ENCODE measurements at places on chromosomes 5 and 9. TPM values are rescaled to one million over a fixed set of nuclear protein-coding genes. Genes with fewer than 3 reads are reported as not detected.

Gene PCDHGA7
- total RNA-seq: 0.91 TPM

Gene FOXE1
- 4.7 TPM for total RNA-seq

Gene TMEM250
- total RNA-seq: 27.8 TPM

Gene CDHR2
- total RNA-seq: not detected

DNA sequence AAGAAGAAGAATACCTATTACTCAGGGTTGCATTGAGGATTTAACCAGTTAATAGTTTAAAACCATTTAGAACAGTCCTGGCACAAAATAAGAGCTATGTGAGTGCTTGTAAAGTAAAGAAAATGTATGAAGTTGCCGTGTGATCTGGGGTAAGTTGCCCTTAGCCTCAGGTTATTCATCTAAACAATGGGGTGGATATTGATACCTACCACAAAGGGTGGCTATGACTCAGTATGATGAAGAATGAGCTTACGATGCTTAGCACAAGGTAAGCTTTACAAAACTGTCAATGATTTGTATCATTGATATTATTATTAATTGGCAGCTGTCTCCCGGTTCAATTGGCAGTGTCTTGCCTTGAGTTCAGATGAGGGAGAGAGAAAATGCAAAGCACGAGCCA lies 149.4 kb upstream of the PITX1 start:
- H3K36me3 ChIP-seq: no peaks in the 10 kb centered on the region
- H3K27me3 ChIP-seq: peaks cover 9% of the 10 kb centered on the region
- DNase-seq: no peak
- H3K4me1 ChIP-seq: peaks cover 6% of the 10 kb centered on the region
- no peak overlapping the region for H3K27ac ChIP-seq
- no peak overlapping the region for H3K4me3 ChIP-seq

- no peaks in the 10 kb centered on the region for H3K36me3 ChIP-seq
- H3K4me1 ChIP-seq: no peaks in the 10 kb centered on the region
- no peak for DNase-seq
- no peak overlapping the region for H3K4me3 ChIP-seq
- H3K27ac ChIP-seq: no peak overlapping the region
- H3K27me3 ChIP-seq: no peaks in the 10 kb centered on the region
Measured at GRCh38 chr9:79007701-79008483, 563.9 kb upstream of the TLE4 start.

Gene CNOT8
- total RNA-seq: 87.9 TPM

DNA sequence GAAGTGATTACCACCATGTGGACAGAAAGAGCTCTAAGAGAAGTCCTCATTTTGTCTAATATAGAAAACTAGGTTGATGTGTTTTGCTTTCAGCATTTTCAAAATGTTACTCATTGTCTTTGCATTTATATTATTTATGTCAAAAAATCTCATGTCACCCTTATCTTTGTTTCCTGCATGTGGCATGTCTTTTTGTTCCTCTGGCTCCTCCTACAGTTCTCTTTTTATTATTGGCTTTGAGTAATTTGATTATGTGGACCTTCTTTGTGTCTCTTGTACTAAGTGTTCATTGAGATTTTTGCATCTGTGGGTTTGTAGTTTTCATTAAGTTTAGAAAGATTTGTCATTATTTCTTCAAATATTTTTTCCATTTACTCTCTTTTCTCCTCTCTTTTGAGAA lies 58.8 kb downstream of the GNG10 start:
- H3K27me3 ChIP-seq: no peaks in the 10 kb centered on the region
- peaks cover 5% of the 10 kb centered on the region for H3K4me1 ChIP-seq
- no peak for DNase-seq
- H3K36me3 ChIP-seq: no peaks in the 10 kb centered on the region
- no peak overlapping the region for H3K4me3 ChIP-seq
- no peak overlapping the region for H3K27ac ChIP-seq

DNA sequence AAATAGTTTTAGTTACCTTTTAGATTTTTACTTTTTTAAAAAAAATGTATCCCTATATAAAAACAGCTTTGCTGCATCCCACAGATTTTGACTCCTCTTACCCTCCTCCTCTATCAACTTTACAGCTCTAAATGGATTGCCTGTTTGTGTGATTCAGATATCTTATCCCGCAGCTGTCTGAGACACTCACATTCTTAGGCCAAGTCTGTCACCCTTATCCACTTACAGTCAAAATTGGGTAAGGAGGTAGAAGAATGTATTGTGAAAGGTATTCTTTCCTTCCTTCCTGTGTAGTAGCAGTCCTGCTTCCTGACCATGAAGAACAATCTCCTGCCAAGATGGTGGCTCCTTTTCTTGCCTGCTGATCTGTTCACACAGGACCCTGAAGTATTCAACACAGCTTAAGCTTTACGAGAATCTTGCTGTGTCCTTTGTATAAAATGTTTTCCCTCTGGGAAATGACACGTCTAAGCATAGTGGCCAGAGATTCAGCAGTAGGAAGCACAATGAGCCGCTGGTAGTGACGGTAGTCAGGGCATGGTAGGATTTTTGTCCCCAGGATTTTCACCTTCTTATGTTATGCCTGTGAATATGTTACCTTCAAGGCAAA lies 67.7 kb upstream of the ST8SIA4 start:
- H3K4me3 ChIP-seq: no peak overlapping the region
- no peaks in the 10 kb centered on the region for H3K4me1 ChIP-seq
- H3K27me3 ChIP-seq: no peaks in the 10 kb centered on the region
- H3K27ac ChIP-seq: no peak overlapping the region

Gene GMCL2
- total RNA-seq: not detected

DNA sequence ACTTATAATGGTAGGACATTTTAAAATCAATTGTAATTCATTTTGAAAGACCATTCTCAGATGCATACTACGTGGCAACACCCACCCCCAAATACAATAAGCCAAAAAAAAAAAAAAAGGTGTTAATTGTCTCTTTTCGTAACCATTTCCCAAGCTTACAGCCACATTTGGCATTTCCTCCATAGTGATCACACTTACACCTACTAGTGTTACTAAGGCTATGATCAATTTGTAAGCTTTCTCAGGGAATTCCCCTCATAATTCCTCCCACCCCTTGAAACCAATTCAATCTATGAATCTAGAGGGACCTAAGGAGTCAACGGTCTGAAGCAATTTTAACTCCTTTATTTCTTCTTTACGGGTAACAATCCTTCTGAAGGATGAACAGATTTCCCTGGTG lies 40.1 kb downstream of the NR2F1 start:
- no peak overlapping the region for H3K27ac ChIP-seq
- DNase-seq: no peak
- no peak overlapping the region for H3K4me3 ChIP-seq
- no peaks in the 10 kb centered on the region for H3K36me3 ChIP-seq
- no peaks in the 10 kb centered on the region for H3K27me3 ChIP-seq
- H3K4me1 ChIP-seq: peaks cover 6% of the 10 kb centered on the region

GRCh38 chr9:109035684-109036423 lies 22.6 kb upstream of the CTNNAL1 start:
- H3K27ac ChIP-seq: peak overlapping the region; percentile 79
- DNase-seq: peak; percentile 61
- peaks cover 63% of the 10 kb centered on the region for H3K36me3 ChIP-seq
- no peak overlapping the region for H3K4me3 ChIP-seq
- H3K4me1 ChIP-seq: peaks cover 36% of the 10 kb centered on the region

DNA sequence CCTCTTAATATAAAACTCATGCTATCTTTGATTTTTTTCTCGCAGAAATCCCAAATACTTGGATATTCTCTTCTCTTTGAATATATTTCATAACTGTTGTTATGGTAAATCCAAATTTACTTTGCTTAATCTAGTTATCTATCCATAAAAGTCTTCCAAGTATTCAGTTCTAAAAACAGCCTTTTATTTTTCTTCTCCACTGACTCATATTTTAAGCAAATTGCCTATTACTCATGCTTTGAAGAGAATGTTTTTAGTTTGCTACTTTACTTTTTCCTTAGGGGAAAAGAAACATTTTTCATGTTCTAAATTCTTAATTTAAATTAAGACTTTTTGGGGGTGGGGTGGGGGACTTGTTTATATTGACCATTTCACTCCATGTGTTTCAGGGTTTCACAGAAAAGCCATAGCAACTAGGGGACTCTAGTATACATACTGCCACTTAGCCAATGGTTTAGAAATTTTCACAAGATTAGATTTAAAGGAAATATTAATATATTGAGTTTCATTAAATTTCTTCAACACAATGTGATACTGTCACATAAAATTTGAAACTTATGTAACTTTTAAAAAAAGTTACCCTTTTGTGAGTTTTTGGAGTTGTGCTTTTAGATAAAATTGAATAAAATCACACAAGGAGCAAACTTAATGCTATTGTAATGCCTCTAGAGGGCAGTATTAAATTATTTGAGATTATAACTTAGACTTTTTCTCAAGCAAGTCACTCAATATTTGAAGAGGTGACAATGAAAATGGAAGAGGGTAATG lies 545.8 kb upstream of the ARRDC3 start:
- no peaks in the 10 kb centered on the region for H3K4me1 ChIP-seq
- no peaks in the 10 kb centered on the region for H3K36me3 ChIP-seq
- no peak for DNase-seq
- no peak overlapping the region for H3K4me3 ChIP-seq

DNA sequence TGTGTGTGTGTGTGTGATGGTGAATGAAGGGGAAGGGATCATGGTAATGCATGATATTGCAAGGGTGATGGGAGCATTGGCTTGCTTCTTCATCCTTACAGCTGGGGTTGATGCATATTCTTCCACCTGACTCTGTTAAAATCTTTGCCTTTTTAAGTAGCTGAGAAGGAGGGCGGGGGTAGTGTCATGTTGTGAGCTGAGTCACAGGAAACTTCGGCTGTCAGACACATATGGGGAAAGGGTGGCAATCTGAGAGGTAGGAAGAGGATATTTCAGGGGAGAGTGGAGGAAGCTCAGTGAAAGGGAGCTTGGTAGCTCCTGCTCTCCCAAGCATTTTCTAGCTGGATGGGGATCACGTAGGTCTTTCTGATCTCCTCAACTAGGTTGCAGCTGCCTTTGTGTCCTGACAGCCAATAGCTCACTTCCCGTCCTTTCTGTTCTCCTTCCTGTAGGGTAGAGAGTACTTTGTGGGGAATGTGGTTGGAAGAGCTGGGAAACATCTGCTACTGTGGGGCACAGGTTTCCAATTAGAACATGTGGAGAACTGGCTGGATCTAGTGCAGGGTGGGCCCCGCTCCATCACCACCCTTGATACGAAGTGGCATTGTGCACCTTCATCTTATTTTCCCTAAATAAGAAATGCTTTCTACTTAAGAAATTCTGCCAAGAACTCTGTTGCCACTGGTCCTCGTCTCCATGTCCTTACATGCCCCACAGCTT lies 18.1 kb upstream of the CLK4 start:
- no peak overlapping the region for H3K4me3 ChIP-seq
- peaks cover 18% of the 10 kb centered on the region for H3K4me1 ChIP-seq
- DNase-seq: no peak
- H3K27me3 ChIP-seq: no peaks in the 10 kb centered on the region
- no peak overlapping the region for H3K27ac ChIP-seq

DNA sequence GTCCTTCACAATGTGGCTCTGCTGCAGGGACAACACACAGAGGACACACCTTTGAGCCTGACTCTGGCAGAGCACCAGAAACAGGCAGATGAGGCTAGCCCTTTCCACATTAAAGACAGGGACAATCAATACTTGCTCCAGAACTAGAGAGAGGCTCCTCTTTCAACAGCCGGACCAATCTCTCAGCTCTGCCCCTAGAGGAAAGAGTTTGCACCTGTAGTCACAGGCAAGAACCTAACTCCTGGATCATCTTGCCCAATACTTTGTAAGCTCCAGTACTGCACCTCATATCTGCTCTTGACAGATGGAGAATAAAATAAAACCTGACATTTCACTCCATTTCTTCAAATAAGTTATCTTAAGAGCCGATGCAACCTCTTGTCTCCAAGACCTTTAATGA lies 52.1 kb downstream of the EPB41L4A start:
- H3K4me1 ChIP-seq: no peaks in the 10 kb centered on the region
- H3K27me3 ChIP-seq: no peaks in the 10 kb centered on the region
- no peaks in the 10 kb centered on the region for H3K36me3 ChIP-seq

DNA sequence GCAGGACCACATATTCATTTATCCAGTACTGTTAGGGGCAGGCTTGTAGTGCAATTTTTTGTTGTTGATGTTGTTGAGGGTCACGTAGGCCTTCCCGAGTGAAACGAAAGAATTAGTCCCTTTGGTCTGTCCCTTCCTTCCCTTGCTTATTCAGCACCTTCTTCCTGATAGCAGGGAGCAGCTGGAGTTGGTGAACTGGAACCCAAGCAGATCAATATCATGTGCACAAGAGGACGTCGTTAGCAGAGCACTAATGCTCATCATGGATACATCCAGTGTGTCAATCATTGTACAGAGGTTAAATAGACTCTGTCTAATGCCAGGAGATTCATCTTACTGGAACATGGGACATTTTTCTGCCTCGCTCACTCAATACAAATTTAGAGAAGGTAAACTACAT lies 33.0 kb upstream of the MAP1B start:
- H3K4me1 ChIP-seq: no peaks in the 10 kb centered on the region
- H3K4me3 ChIP-seq: no peak overlapping the region
- no peaks in the 10 kb centered on the region for H3K27me3 ChIP-seq
- DNase-seq: no peak
- H3K27ac ChIP-seq: no peak overlapping the region

DNA sequence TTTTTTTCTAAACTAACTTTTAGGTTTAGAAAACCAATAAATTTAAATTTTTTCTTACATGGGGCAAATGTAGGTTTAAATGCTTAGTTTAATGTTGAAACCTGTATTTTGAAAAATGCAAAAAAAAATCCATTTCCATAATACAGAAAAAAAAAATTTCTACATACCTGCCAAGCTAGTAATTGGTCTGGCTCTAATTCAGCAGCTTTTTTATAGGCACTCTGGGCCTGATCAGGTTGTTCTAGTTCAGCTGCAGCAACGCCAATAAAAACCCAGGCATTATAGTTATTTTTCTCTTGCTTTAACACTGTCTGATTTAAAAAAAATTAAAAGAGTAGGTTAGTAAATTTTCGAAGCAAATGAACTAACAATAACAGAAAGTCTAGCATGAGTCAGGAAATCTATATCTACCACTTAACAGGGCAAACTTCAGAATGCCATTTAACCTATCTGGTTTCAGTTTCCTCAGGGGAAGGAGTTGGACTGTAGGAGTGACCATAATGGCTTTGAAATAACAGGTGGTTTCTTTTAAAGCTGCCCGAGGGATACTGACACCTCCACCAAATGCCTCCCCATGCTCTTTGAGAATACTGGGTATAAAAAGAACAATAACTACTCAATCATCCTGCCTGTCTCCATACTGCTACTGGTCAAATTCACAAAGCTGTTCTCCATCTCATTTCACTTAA lies 11.6 kb downstream of the SKIC3 start:
- H3K36me3 ChIP-seq: peaks cover 69% of the 10 kb centered on the region
- no peak for DNase-seq
- H3K27me3 ChIP-seq: no peaks in the 10 kb centered on the region
- H3K27ac ChIP-seq: no peak overlapping the region
- no peak overlapping the region for H3K4me3 ChIP-seq

Gene SMIM33
- not detected for total RNA-seq

DNA sequence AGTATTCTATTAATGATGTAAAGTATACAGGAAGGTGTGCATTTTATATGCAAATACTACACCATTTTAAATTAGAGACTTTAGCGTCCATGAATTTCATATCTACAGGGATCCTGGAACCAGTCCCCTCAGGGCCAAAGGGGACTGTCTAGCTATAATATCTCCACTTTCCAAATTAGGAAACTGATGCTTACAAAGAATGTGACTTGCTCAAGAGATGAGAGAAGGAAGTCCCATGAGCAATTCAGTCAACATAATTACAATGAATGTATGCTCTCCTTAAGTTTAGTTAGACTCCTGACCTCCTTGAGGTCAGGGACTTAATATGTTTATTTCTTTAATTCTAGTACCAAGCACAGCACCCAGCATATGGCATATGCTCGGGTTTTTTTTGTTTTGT lies 23.7 kb downstream of the NIPBL start:
- no peak overlapping the region for H3K4me3 ChIP-seq
- no peak for DNase-seq
- H3K27ac ChIP-seq: no peak overlapping the region
- H3K27me3 ChIP-seq: no peaks in the 10 kb centered on the region

Gene SURF6
- total RNA-seq: 15.5 TPM

Data from SJSA1 (cell line).